Left lung (tissue), 14 donors: ENCODE measurements at places on chromosomes 2 and 18. TPM values are rescaled to one million over a fixed set of nuclear protein-coding genes. Genes with fewer than 3 reads are reported as not detected.

Gene SCYGR7
- polyA plus RNA-seq, result not detected

Gene OTOS
- not detected for polyA plus RNA-seq

Gene PDE1A
- 16.3 TPM for polyA plus RNA-seq

Gene ERMN
- polyA plus RNA-seq, result 0.09 TPM

Gene GAREM2
- 7.2 TPM for polyA plus RNA-seq

Gene USP14
- 48.4 TPM for polyA plus RNA-seq

Gene SLC35F6
- polyA plus RNA-seq, result 11.4 TPM

Gene RAPGEF4
- polyA plus RNA-seq, result 14.6 TPM

Gene PDCL3
- polyA plus RNA-seq, result 29.2 TPM

Gene UGT1A8
- polyA plus RNA-seq, result not detected

Gene SERPINB4
- not detected for polyA plus RNA-seq
